ENCODE measurements at places on chromosomes 5 and 9.

DNA sequence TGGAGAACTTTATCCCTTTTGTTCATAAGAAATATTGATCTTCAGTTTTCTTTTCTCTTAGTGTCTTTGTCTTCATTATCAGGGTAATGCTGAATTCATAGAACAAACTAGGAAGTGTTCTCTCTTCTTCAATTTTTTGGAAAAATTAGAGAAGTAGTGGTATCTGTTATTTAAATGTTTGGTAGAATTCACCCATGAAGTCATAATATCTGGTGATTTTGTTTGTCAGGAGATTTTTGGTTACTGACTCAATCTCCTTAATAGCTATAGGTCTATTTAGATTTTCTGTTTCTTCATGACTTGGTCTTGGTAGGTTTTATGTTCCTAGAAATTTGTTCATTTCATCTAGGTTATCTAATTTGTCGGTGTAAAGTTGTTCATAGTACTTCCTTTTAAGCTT is 45.4 kb upstream of the STARD4 start:
- DNase-seq: no peak

DNA sequence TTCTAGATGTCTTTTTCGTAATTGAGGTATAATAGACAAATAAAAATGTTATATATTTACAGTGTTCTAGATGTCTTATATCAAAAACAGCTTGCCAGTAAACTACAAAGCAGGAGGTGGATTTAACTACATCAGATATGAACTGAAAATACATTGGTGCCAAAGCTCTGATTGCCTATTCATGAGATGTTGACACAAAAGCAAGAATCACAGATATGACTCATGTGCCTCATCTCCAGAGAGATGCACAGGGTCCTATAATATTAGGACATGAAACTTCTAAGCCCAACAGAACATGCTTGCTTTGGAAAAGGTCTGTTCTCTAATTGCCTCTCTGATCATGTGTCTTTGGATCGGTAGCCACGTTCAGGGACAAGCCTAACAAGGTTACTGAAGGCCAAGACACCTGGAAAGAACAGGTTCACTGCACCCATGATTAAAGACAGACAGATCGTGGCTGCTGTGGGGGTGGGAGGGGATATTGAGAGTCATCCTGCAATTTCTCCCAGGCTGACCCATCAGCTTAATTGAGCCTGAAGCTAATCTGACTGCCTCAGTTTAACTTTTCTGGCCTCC is 16.8 kb downstream of the ABCA1 start:
- DNase-seq: no peak

- no peak for DNase-seq
Measured at GRCh38 chr5:9621379-9621903, 8.7 kb downstream of the TAS2R1 start.

DNA sequence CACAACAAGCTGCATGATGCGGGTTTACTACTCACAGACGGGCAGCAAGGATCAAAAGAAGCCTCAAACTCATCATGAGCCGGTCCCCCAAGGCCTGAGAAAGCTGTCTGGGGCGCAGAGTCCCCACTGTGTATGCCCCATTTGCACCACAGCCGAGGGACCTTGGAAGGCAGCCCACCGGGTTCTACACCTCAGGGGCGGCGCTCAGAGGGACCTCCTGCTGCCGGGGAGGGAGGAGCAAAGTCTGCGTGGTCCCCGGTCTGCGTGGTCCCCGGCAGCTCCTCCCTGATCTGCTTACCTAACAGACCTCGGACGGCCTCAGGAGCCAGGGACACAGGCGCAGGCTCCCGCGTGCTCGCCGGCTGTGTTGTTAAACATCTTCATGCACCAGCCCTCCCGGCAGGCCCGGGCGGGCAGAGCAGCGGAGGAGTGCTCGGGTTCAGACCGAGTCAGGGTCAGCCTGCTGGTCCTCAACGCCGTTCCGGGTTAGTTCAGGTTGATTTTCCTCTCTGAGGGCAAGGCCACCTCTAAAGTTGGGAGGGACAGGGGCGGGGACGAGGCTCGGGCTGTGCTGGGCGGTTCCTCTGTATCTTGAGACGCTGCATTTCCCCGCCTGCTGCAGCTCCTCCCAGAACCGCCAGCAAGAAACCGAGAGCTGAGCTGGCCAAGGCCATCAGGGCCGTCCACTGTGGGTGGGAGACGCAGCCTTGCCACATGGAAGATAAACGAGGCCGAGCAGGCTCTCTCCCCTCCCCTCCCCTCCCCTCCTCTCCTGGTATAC is 74.6 kb downstream of the MRPL36 start:
- no peak for DNase-seq

DNA sequence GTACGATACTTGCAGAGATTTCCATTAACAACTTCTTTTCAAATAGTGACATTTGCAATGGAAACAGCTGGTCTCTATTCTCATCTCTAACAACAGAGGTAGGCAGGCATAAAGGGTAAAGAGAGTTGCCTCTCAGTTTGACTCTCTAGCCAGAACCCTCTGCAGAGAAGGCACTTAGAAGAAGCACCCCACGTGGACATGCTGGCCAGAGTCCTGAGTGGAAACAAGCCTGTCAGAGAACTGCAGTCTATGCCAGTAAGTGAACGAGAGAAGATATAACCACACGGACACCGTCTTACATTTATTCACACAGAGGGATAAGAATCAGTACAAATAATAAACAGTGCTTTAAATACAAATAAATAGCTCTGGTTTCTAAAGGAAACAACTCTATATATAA is 11.0 kb upstream of the LHX6 start:
- DNase-seq: no peak

DNA sequence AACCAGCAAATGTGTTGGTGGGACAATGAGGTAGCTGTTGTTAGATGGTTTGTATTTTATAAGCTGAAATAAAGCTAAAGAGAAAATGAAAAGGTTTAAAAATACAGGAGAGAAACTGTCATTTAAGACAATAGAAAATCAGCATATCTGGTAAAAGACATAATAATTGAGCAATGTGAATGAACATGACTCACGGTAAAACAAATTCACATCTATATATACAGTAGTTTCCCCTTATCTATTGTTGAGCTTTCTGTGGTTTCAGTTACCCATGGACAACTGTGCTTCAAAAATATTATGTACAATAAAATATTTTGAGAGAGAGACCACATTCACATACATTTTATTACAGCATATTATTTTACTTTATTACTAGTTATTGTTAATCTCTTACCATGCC is 1649.8 kb downstream of the EFNA5 start:
- no peak for DNase-seq

DNA sequence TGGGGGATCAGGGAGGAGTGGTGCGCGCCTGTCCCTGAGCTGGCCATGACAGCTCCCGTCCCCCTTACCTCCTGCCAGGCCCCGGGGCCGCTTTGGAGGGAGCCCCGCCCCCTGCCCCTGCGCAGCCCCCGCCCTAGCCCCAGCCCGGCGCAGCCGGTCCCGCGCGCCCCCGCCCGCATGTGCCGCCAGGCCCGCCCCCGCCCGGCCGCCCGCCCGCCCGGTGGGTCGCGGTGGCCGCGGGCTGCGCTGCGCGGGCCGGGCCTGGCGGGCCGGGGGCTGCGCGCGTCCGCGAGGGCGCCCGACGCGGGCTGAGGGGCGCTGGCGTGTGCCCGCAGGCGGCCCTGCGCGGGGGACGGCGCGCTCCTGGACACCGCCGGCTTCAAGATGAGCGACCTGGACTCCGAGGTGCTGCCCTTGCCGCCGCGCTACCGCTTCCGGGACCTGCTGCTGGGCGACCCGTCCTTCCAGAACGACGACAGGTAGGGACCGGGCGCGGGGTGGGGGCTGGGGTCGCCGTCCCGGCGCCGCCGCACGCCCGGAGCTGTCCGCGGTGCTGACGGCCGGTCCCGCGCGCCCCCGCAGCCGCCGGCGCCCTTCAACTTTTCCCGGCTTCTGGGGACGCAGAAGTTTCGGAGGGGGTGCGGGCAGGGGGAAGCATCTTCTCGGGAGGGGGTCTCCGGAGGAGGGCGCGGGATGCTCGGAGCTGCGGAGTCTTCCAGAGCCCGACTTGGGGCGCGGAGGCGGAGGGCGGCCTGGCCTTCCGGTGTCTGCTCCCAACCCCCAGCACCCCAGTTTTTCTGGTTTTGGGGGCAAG is 12.5 kb downstream of the KCNT1 start:
- no peak for DNase-seq

GRCh38 chr9:18333157-18333556 is 140.8 kb upstream of the ADAMTSL1 start:
- DNase-seq: no peak
